ENCODE measurements at places on chromosomes 12 and 14. TPM values are rescaled to one million over a fixed set of nuclear protein-coding genes. Genes with fewer than 3 reads are reported as not detected.

DNA sequence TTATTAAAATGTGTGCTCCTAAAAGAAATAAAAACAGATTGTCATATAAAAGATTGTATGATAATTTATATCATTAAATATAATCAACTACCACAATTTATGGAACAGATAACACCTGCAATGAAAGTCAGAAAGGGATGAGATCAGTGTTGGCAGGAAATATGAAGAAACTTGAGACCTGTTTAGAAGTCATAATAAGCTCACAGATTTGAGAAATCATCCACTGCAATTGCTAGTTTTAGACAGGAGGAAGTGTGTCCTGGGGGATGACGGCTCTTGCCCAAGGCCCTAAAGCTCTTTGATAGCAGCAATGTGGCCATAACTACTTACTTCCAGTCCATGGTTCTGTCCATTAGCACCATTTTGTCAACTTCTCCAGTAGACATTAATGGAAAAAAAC lies 122.8 kb upstream of the SOX5 start:
- no peaks in the 10 kb centered on the region for H3K27me3 ChIP-seq
- no peaks in the 10 kb centered on the region for H3K4me1 ChIP-seq
- no peak for DNase-seq
- H3K4me3 ChIP-seq: no peak overlapping the region

DNA sequence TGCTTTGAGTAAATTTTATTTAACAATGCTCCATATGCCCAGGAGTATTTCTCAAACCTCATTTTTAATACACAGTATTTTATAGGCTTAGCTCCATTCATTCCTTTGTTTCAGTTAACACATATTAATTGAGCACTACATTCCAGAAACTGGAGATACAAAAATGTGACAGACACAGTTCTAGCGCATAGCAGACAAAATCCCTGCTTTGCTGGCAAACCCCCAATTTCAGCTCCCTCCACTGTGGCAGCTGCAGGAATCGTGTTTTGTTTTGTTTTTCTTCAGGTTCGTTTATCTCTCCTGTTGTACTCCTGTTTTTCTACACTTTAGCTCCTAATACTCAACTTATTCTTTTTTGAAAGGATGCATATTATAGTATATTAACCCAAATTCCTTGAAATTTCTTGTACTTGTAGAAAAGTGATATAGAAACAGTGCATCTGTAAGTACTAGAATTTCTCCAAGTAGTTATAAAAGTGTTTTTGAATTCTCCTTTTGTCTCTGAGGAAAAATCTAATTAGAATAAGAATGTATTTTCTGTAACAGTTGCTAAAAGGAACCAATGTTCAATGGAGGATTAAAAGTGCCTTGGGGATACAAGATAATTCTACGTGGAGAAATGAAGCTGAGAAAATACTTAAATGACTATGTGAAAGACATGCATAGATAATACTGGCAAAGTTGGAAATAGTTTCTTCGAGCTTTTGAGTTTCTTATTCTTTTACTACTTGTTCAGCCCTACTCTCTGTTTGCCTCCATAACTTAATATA lies 6.4 kb upstream of the RAB21 start:
- no peak overlapping the region for H3K27ac ChIP-seq
- no peaks in the 10 kb centered on the region for H3K36me3 ChIP-seq
- H3K4me1 ChIP-seq: no peaks in the 10 kb centered on the region
- no peak for DNase-seq
- no peaks in the 10 kb centered on the region for H3K27me3 ChIP-seq

CLEC2D gene
- total RNA-seq: 0.62 TPM

DNA sequence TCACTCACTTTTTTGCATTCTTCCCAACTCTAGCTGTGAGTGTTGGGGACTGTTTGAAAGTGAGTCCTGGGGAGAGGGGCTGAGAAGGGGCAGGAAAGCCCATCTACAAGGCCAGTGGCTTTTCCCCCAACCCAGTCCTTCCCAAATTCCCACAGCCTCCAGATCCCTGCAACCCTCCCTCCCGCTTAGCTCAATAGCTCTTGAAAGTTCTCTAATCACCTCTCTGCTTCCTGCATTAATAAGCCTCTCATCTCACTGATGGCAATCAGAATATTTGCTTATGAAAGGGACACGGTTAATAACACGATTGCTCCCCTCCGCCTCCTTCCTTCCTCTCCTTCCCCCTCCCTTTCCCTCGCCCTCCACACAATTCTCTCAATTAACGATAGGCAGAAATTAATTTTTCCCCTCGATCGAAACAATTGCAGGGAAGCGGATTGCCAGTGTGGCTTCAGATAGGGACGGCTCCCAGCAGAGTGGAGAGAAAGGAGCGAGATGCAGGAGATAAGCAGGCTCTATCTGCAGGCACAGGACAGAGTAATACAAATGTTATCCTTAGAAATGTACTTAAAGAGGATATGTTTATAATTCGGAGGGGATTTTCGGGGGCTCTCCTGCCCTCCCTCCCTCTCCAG lies 15.1 kb upstream of the GPATCH2L start:
- no peaks in the 10 kb centered on the region for H3K27me3 ChIP-seq
- H3K4me1 ChIP-seq: no peaks in the 10 kb centered on the region

SYT1 gene
- total RNA-seq: 0.80 TPM

GRCh38 chr12:1966561-1967226 lies 37.6 kb downstream of the DCP1B start:
- no peak overlapping the region for H3K27ac ChIP-seq
- no peak overlapping the region for H3K4me3 ChIP-seq
- DNase-seq: no peak
- no peaks in the 10 kb centered on the region for H3K36me3 ChIP-seq

PLEKHA5 gene
- 14.7 TPM for total RNA-seq

DNA sequence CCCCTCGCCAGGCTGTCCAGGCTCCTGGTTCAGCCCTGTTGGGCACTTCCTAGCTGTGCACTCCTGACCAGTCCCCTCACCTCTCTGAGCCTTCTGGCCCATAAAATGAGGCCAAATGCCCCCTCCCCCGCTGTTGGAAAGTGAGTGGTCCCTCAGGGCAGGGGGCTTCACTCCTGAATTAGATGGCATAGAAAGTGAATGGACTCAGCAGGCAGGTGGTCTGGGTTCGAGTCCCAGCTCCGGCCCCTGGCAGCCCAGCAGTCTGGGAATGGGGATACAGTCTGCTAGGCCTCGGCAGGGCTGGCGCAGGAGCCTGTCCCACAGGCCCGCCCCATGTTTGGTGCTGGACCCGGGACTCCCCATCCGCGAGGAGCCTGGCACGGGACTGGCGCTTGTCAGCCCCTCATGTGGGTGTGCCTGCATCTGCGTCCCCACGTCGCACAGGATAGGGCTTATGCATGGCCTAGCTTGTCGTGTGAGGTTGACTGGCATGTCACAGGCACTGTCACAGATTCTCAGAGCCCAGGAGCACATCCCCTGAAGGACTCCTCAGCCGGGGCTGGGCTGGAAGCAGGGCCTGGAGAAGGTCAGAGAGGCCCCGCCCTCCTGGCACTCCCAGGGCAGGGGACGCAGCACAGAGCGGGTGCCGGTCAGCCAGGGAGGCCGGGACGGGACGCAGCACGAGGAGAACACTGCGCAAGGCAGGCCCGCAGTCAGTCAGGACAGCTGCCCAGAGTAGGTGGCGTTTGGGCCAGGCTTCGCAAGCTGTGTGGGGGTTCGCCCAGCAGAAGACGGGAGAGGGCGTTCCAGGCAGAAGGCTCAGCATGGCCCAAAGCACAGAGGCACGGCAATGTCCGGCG lies 40.5 kb downstream of the DIO3 start:
- no peaks in the 10 kb centered on the region for H3K36me3 ChIP-seq
- H3K27me3 ChIP-seq: no peaks in the 10 kb centered on the region
- H3K4me1 ChIP-seq: no peaks in the 10 kb centered on the region
- H3K27ac ChIP-seq: no peak overlapping the region

CFAP251 gene
- total RNA-seq: 1.5 TPM

- H3K4me1 ChIP-seq: peaks cover 9% of the 10 kb centered on the region
- no peak for DNase-seq
- no peak overlapping the region for H3K27ac ChIP-seq
- H3K4me3 ChIP-seq: no peak overlapping the region
- H3K36me3 ChIP-seq: no peaks in the 10 kb centered on the region
These were observed 201.6 kb downstream of the RAD51B start for GRCh38 chr14:68020999-68021663.

- no peak for DNase-seq
- no peaks in the 10 kb centered on the region for H3K27me3 ChIP-seq
- no peaks in the 10 kb centered on the region for H3K36me3 ChIP-seq
- no peaks in the 10 kb centered on the region for H3K4me1 ChIP-seq
- no peak overlapping the region for H3K4me3 ChIP-seq
These were observed 25.2 kb downstream of the TMEM30B start for GRCh38 chr14:61255968-61256367.

GRCh38 chr12:87332987-87333726 lies 696.0 kb downstream of the C12orf50 start:
- H3K27ac ChIP-seq: no peak overlapping the region
- no peaks in the 10 kb centered on the region for H3K27me3 ChIP-seq
- DNase-seq: no peak
- H3K4me3 ChIP-seq: no peak overlapping the region
- no peaks in the 10 kb centered on the region for H3K4me1 ChIP-seq

- no peaks in the 10 kb centered on the region for H3K36me3 ChIP-seq
- DNase-seq: no peak
- no peaks in the 10 kb centered on the region for H3K27me3 ChIP-seq
These were observed 203.7 kb downstream of the PTPRO start for GRCh38 chr12:15526033-15526432.

MMP14 gene
- total RNA-seq: 15.0 TPM

DNA sequence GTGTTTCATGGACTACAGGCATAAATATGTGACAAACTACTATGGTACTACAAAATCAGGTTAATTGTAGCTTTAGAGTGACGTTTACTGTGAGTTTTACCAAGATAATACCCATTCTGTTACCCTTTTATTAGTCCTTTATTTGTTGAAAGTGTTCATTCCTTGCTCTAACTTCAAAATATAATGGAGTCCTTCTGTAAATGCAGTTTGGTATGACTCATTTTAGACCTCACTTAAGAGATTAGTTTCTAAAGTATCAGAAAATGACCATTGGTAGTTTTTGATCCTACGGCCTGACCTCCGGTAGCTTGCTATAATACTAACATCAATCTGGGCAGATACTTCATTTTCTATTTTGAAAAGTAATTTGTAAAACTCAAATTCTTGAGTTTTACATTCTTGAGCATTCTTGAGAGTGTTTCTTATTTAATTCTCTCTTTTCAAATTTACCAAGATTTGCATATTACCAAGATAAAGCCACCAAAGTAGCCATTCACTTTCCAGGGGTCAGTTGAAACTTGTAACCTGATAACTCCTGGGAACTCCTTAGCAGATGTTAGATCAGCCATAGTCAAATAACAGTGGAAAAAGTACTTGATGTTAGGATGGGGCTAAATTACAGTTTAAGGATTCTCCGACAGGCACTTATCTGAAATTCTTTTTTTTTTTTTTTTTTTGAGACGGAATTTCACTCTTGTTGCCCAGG lies 4.2 kb downstream of the HSPA2 start:
- no peak for DNase-seq
- H3K36me3 ChIP-seq: no peaks in the 10 kb centered on the region
- H3K4me1 ChIP-seq: no peaks in the 10 kb centered on the region
- H3K4me3 ChIP-seq: no peak overlapping the region
- H3K27ac ChIP-seq: no peak overlapping the region

ACOT4 gene
- total RNA-seq: 10.6 TPM

- H3K4me3 ChIP-seq: no peak overlapping the region
- no peak overlapping the region for H3K27ac ChIP-seq
- no peaks in the 10 kb centered on the region for H3K27me3 ChIP-seq
- DNase-seq: peak; percentile 27
These were observed 16.6 kb downstream of the HIP1R start for GRCh38 chr12:122851820-122852219.

- H3K4me1 ChIP-seq: no peaks in the 10 kb centered on the region
- H3K27me3 ChIP-seq: no peaks in the 10 kb centered on the region
- no peaks in the 10 kb centered on the region for H3K36me3 ChIP-seq
- no peak overlapping the region for H3K27ac ChIP-seq
- no peak for DNase-seq
- no peak overlapping the region for H3K4me3 ChIP-seq
These were observed 1097.3 kb downstream of the SLC16A7 start for GRCh38 chr12:60693019-60693626.

DNA sequence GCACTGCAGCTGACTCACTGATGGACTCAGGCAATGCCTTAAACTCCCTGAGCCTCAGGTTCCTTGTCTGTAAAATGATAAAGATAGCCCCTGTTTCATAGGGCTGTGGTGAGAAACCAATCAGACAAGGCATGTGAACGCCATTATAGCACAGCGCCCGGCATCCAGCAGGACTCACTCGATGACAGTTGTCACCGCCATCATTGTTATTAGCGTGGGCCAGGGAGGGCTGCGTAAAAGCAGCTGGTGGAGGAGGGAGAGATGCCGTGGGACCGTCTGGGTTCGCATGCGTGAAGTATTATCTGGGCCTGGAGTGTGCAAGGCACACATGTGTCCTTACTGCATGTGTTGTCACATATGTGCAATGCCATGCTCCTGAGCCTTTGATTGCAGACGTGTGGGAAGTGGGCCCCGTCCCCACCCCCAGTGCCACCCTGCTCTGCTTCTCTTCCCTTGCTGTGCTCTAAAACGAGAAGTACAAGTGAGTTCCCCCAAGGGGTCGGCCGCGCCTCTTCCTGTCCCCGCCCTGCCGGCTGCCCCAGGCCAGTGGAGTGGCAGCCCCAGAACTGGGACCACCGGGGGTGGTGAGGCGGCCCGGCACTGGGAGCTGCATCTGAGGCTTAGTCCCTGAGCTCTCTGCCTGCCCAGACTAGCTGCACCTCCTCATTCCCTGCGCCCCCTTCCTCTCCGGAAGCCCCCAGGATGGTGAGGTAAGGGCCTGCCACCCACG lies at the start of gene PTPN6:
Gene PTPN6, plus strand, starts transcription at position 546 of the 730 bp plus-strand sequence. Its CDS starts 157 bp downstream, at position 703.
- no peaks in the 10 kb centered on the region for H3K4me1 ChIP-seq
- DNase-seq: peak; percentile 75
- no peaks in the 10 kb centered on the region for H3K27me3 ChIP-seq
- H3K27ac ChIP-seq: peak within 1 kb of the TSS; percentile 20
- no peaks in the 10 kb centered on the region for H3K36me3 ChIP-seq

GRCh38 chr12:67539946-67540345 lies 108.6 kb upstream of the DYRK2 start:
- H3K27ac ChIP-seq: no peak overlapping the region
- no peaks in the 10 kb centered on the region for H3K27me3 ChIP-seq
- H3K4me3 ChIP-seq: no peak overlapping the region
- no peak for DNase-seq
- no peaks in the 10 kb centered on the region for H3K36me3 ChIP-seq
- H3K4me1 ChIP-seq: no peaks in the 10 kb centered on the region

DNA sequence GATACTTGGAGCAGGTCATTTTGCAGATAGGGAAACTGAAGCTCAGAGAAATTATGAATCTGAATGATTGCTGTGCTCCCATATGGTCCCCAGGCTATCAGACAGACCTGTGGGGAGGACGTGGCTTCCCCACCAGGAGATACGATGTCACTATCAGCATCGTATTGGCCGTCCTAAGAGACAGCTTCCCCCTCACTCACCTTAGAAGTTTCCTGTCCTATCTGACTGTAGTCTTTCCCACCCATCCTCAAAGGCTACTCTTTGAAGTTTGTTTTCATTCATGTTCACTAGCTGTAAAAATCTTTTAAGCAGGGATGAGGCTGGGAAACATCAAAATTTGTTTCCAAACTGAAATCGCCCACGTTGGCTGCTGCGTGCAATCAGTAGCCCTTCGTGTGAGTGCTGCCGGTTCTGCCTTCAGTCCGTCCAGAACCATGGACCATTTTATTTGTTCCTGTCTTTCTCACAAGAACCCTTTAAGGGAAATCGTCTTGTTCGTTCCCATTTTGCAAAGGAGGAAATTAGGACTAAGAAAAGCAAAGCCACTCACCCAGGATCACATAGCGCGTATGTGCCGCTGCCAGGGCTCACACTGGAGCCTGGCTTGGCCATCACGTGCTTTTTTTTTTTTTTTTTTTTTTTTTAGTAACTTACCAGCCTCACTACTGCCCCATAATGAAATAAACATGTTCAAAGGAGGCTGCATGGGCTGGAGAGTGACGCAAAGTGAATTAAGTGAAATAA lies 1.0 kb upstream of the KDM2B start:
- no peak overlapping the region for H3K4me3 ChIP-seq
- H3K36me3 ChIP-seq: no peaks in the 10 kb centered on the region
- no peaks in the 10 kb centered on the region for H3K4me1 ChIP-seq
- DNase-seq: no peak
- H3K27ac ChIP-seq: no peak overlapping the region

Data from right lobe of liver (tissue), 6 donors.